Suppressor macrophage treated with lipopolysaccharide for 4 hours (primary cell): ENCODE measurements at places on chromosomes 13 and 19.

- no peak for DNase-seq
These were observed 65.3 kb downstream of the MAB21L1 start for GRCh38 chr13:35411059-35411744.

DNA sequence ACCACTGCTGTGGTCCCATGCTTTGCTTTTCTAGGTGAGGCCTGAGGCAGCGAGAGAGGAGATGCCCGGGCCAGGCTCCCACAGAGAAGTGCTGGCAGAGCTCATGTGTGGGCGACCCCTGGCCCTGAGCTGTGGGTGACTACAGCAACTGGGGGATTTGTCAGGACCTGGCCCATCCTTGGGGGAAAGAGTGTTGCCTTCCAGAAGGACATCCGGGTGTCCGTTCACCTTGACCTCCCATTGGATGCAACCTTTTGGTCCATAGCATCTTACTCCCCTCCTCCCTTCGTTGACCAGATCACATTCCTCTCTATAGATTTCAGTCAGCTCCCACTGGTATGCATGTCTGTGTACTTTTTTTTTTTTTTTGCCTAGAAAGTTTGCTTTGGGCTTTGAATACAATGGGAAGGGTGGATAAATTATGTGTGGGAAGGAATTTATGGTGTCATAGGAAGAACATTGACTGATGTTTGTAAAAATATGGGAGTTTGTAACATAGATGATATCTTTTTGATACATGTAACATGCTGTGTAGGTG is 84.2 kb upstream of the RNF113B start:
- no peak for DNase-seq

DNA sequence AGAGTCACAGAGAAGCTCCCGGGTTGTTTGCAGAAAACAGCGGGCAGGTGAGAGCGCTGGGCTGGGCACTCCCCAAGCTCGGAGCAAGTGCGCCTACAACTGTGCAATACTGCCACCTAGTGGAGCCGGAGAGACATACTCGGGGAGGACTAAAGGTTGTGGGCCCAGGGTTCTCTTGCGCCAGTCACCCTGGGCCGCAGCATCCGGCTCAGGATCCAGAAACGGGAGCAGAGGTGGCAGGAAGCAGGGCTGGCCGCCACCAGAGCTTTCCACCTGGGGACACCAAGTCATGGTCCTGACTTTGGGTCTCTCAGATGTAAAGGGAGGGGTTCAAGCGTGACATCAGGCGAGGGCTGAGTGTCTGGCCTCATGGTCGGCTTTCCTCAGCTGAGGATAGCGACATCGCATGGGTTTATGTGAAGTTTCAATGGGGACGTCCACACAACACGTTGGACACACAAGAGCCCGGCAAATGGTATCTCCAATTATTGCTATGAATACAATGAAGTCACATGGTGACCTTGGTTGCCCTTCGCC is 11.2 kb upstream of the KLK4 start:
- peak; percentile 90 for DNase-seq

DNA sequence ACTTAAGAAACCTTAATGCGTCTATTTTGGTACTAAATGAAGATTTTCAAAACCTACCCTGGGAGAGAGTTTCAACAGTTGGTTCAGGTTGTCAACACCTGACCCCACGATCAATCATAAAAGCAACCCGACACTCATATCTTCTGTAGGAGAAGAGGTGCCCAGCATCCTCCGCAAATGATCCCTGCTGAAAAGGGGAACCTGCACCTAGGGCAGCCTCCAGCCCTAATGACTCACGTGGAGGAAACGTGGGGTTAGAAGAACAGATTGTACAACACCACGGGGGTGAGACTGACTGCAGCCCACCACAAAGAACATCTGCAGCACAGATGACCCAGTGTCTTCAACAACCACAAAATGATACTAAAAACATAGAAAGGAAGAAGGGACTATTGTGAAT is 116.3 kb downstream of the RAB20 start:
- peak; percentile 64 for DNase-seq

DNA sequence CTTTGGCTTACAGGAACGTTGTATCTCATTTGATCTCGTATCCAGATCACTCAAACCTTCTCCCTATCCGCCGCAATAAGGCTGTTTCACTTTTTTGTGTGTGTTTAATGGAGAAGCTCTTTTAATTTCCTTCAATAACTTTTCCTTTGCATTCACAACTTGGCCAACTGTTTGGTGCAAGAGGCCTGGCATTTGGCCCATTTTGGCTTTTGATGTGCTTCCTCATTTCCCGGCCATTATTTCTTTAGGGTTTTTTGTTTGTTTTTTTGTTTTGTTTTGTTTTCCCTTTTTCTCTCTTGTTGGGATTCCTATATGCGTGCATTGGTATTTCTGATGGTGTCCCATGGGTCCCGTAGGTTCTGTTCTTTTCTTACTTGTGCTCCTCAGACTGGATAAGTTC is 6.1 kb upstream of the UPF3A start:
- peak; percentile 52 for DNase-seq

DNA sequence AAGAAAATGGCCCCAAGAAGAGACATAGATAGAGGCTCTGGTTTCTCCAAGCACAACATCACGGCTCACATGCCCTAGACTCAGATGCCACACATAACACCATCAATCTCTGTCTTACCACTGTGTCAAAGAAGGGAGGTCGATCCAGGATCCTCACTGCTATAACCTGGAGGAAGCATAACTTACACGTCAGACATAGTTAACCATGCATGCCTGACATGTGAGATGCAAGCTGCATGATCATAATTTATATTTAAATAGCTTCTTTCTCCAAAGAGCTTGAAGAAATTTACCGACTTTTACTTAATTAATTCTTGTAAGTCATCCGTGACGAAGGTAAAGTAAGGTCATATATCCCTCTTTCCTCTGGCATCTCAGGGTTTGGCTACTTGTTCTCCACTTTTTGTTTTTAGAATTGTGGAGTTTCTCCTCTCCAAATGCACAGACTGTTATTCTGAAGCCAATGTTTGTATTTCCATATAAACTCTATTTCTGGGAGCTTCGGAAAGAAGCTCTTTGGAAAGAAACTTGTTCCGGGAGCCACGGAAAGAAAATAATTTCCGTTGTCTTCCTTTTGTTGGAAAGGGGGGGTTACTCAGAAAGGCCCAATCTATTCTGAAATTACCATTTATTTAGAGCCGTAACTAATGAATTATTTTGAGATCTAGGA is 205.6 kb downstream of the LHFPL6 start:
- DNase-seq, result no peak

- DNase-seq, result no peak
These were observed 968 bp downstream of the RAVER1 start for GRCh38 chr19:10332158-10332964.

DNA sequence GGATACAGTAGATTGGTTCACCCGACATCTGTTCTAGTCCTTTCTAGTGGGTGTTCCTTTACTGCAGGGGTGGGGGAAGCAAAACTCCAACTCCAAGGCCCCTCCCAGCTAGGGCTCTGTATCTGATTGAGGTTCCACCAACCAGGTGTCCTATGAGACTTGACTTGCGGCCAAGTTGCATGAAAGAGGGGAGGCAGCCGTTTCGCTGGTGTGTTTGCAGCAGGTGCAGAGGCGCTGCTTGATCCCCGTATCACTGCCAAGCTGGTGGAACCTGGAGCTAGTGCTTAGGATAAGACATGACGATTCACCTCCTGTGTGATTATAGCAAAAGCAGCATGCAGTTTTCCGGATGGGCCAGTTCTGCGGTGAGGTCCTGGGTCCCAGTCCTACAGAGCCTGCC is 338.2 kb downstream of the UQCRFS1 start:
- no peak for DNase-seq

GRCh38 chr19:33442706-33443105 is 69.2 kb downstream of the CEBPG start:
- DNase-seq, result no peak

DNA sequence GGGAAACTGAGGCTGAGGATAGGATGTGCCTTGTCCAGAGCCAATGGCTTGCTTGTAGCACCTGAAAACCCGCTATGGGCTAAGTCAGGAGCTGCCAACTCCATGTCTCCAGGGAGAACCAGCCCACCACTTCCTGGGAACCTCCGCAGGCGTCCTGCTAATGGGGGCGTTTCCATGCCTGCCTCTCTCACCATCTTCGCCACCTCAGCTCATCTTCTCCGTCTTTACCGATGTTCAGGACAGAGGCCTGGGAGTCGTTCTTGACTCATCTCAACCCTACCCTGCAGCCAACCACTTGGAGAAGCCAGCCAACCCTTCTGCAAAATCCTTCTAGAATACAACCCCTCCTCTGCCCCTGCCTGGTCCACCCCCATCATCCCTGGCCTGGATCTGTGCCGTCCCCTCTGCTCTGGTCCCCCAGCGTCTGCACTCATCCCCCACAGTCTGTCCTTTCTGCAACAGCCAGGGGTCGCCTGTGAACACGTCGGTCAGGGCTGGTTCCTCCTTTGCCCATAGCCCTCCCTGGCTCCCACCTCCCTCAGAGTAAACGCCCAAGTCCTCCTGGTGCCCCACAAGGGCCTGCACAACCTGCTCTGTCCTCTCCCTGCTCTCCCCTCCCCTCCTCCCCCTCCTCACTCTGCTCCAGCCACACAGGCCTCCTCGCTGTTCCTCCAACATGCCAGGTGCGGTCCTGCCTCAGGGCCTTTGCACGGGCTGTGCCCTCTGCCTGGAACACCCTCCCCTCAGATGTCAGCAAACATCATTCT is 31.0 kb downstream of the PTPRS start:
- DNase-seq, result no peak

DNA sequence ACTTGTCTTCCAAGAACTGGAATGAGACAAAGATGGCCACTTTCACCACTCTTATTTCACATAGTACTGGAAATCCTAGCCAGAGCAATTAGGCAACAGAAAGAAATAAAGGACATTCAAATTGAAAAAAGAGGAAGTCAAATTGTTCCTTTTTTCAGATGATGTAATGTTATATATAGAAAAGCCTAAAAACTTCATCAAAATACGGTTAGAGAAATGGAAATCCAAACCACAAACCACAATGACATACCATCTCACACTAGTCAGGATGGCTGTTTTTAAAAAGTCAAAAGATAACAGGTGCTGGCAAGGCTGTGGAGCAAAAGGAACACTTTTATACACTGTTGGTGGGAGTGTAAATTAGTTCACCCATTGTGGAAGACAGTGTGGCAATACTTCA is 113.3 kb upstream of the SPRY2 start:
- peak; percentile 85 for DNase-seq

DNA sequence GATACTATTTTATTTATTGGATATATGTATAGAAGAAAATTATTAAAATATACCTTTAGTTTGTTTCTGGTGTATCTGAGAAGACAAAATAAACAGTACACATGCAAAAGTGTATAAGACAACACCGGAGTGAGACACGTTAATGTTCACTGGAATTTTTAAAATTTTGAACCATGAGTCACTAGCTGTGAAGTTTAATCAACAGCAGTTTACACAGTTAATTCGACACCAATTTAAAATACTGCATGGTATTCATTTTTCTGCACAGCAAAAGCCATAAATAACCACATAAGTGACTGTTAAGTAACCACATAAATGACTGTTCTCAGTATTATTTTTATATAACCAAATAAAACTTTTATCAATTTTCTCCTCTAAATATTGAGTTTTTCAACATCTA is 418.7 kb upstream of the NBEA start:
- no peak for DNase-seq

GRCh38 chr19:22515435-22515834 is 93.3 kb upstream of the ZNF98 start:
- no peak for DNase-seq

DNA sequence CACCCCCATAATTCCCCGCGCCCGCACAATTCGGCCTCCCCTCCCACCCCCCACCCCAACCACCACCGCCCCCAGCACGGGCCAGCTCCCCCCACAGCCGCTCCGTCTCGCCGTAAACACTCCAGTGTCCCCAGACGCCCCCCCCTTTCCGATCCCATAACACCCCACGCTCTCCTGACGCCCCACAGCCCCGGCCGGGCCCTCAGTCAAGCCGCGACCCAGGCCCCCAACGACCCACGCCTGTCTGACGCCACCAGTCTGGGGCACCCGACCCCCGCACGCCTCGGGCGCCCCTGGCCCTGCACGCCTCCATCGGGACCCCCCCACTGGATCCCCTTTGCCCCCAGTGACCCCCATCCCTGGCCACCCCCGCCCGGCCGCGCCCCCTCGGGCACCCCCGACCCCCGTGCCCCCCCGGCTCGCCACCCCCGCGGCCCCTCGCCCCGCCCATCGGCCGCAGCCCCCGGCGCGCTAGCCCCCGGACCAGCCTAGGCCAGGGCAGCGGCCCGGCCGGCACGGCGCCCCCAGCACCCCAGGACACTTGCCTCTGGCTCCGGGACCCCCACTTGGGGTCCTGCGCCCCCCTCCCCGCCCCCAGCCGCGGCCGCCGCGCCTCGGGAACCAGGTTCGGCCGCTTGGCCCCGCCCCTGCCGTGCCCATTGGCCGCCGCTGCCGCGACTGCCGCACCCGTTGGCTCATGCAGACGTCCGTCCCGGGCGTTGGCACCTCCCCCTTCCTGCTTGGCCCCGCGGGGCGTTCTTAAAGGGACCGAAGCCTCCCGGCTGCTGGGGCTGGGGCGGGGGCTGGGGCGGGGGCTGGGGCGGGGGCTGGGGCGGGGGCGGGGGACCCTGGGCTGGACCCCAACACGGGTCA is at the start of gene FKBP8:
FKBP8 (minus strand) TSS at position 633 of the 873 bp plus-strand sequence. CDS start 1,603 bp downstream, outside the sequence.
- peak; percentile 95 for DNase-seq

DNA sequence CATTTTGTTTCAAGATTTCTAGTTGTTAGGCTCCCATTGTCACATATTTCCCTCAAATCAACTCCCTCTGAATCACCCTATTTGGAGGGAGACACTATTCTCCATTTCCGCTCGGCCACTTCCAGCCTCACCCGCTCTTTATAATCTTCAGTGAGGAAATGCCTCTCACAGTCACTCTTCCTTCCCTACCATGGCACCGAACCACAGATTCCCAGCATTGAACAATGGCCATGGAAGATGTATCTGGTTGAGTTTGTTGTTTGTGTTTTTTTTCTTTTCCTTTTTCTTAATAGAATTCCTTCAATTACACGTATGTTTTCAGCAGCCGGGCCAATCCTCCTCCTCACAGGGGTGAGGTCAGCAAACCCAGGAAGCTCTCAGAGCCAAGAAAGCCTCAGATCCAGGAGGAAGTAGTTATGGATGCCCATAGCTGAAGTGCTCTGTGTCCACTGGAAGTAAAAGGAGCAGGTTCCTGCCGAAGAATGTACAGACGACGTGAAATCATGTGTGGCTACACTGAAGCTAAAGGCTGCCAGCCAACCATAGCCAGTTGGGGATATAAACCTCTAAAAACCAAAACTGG is 472.1 kb downstream of the FOXO1 start:
- no peak for DNase-seq

- DNase-seq, result no peak
These were observed 7.3 kb downstream of the ZNF555 start for GRCh38 chr19:2848616-2849015.

DNA sequence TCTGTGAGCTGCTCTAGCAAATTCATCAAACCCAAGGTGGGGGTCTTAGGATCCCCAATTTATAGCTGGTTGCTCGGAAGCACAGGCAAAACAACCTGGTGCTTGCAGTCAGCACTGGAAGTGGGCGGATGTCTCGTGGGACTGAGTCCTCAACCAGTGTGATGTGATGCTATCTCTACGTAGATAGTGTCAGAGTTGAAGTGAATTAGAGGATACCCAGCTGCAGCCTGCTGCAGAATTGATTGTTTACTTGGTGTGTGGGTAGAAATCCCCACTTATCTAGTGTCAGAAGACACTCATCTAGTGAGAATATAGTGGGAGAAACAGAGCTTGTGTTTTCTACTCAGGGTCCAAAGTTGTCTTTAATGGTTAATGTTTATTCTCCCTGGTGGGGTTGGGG is 63.3 kb downstream of the CBY2 start:
- no peak for DNase-seq
